Astrocyte of the spinal cord (primary cell): ENCODE measurements at places on chromosomes 6 and 20.

DNA sequence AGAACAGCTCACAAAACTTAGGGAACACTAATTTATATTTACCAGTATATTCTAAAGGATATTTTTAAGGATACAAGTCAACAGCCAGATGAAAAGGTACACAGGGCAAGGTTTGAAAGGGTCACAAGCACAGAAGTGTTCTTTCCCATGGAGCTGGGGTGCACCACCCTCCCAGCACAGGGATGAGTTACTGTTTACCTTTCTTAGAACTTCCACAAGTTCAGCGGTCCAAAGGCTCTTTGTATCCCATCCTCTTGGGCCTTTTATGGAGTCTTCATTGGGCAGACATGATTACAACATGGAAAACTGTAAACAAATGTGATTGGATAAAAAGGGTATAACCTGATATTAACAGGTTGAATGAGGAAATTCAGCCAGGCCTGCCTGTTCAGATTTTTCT is 1.1 kb upstream of the IL17F start:
- DNase-seq = no peak

DNA sequence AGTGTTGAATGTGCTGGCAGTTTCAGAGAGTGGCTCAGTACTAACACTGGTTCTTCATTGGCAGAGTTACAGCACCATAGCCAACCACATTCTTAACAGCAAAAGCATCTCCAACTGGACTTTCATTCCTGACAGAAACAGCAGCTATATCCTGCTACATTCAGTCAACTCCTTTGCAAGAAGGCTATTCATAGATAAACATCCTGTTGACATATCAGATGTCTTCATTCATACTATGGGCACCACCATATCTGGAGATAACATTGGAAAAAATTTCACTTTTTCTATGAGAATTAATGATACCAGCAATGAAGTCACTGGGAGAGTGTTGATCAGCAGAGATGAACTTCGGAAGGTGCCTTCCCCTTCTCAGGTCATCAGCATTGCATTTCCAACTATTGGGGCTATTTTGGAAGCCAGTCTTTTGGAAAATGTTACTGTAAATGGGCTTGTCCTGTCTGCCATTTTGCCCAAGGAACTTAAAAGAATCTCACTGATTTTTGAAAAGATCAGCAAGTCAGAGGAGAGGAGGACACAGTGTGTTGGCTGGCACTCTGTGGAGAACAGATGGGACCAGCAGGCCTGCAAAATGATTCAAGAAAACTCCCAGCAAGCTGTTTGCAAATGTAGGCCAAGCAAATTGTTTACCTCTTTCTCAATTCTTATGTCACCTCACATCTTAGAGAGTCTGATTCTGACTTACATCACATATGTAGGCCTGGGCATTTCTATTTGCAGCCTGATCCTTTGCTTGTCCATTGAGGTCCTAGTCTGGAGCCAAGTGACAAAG is 17.0 kb upstream of the ADGRF4 start:
- DNase-seq = no peak

- no peak for DNase-seq
Observed at GRCh38 chr6:34679552-34680253, 16.9 kb downstream of the ILRUN start.

DNA sequence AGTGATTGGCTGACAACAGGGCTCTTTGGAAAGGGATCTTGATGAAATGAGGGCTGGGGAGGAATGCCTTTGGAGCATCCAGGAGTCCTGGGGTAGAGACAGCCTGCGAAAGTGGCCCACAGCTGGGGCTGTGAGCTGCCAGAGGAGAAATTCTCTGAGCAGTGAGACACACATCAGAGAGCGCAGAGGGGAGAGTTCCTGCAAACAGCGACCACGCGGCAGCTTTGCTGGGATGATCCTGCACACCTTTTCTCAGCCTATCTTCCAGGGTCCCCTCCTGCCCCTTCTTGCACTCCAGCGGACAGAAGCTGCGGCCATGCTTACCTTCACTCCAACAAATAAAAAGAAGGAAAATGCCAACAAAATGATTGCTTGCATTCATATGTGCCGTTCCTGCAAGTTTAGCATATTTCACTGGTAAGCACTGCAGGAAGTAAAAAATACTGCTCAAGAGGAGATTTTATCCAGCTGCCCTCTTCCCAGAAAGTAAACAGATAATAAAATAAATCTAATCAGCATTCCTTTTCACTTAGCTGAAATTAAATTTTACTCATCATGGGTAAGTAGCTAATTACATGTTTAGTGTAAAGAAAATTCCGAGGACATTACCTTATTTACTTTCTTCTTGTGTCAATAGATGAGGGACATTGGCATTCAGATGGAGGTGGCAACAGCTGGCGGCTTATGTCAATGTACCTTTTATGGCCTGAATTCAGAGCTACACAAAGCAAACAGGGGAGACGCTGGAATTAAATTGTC is 339.9 kb upstream of the ARID1B start:
- no peak for DNase-seq

- no peak for DNase-seq
Observed at GRCh38 chr20:40813029-40813431, 124.0 kb upstream of the MAFB start.

- DNase-seq = no peak
Observed at GRCh38 chr20:60262967-60263603, 304.9 kb downstream of the CDH26 start.

DNA sequence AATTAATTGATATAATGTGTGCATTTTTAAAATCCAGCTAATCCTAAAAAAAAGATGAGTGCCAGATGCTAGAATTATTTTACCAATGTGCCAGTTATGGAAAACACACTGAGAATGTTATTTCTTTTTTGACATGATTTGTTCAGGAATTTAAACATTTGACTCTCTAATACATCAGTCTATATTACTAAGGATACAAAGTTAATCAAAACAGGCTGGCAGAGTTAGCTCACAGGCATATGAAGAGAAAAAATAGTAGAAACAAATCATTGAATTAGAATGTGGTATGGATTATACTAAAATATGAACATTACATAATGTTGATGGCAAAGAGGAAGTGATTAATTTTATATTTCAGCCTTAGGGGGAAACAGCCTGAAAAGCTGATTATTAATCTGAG is 368.3 kb upstream of the GJE1 start:
- no peak for DNase-seq

DNA sequence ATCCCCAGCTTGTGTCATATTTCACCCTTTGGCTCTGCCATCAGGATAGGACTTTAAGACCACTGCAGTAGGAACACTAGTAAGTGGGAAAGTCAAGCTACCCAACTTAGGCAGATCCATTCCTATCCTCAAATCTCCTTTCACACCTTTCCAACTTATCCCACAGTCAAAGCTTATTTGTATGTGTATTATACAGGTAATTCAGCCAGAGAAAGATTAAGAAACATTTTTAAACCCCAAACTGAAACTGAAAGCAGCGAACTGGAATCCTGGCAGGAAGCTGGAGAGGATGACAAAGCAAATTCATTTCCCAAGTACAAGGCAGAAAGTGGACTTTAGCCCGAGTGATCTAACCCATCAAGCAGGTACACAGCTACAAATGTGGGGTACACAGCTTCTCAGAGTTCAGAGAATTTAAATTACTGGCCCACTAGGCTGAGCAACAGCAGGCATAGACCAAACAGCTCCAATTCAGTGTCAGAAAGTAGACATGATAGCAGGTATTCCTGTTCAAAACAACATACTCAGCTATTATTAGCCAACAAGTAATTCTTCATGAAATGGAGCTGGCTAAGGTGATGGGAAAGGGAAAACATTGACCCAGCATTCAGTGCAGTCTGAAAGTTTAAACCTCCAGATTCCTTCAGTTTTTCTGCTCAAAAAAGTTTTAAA is 39.1 kb downstream of the ILRUN start:
- peak; percentile 92 for DNase-seq
